Central memory CD8-positive, alpha-beta T cell (primary cell): ENCODE measurements at places on chromosomes 6 and 20.
A peak's percentile ranks its signal among the peaks of the same experiment; 100 is the strongest.

GRCh38 chr20:5001174-5002076 lies at the start of gene SLC23A2:
Gene SLC23A2 (minus strand): TSS chr20:5001510. CDS start chr20:4932562, 68,948 bp downstream.
- H3K4me3 ChIP-seq, result peak within 1 kb of the TSS; percentile 95
- peaks cover 7% of the 10 kb centered on the region for H3K36me3 ChIP-seq

- H3K27me3 ChIP-seq, result peaks cover 69% of the 10 kb centered on the region
- no peaks in the 10 kb centered on the region for H3K36me3 ChIP-seq
- H3K27ac ChIP-seq, result no peak overlapping the region
- H3K4me3 ChIP-seq, result no peak overlapping the region
- peaks cover 4% of the 10 kb centered on the region for H3K4me1 ChIP-seq
Measured at GRCh38 chr6:1395941-1396908, 6.8 kb downstream of the FOXF2 start.

- no peaks in the 10 kb centered on the region for H3K36me3 ChIP-seq
- H3K27me3 ChIP-seq, result no peaks in the 10 kb centered on the region
- peaks cover 6% of the 10 kb centered on the region for H3K4me1 ChIP-seq
- no peak for DNase-seq
- no peak overlapping the region for H3K4me3 ChIP-seq
Measured at GRCh38 chr20:48866936-48867335, 39.1 kb upstream of the PREX1 start.

- no peaks in the 10 kb centered on the region for H3K4me1 ChIP-seq
- no peak for DNase-seq
- no peaks in the 10 kb centered on the region for H3K36me3 ChIP-seq
- no peak overlapping the region for H3K4me3 ChIP-seq
- no peak overlapping the region for H3K27ac ChIP-seq
Measured at GRCh38 chr6:140050101-140050995, 675.9 kb upstream of the CITED2 start.

GRCh38 chr6:91447081-91447480 lies 860.2 kb upstream of the MAP3K7 start:
- no peak overlapping the region for H3K4me3 ChIP-seq
- no peaks in the 10 kb centered on the region for H3K36me3 ChIP-seq
- H3K27me3 ChIP-seq, result no peaks in the 10 kb centered on the region
- H3K4me1 ChIP-seq, result no peaks in the 10 kb centered on the region

DNA sequence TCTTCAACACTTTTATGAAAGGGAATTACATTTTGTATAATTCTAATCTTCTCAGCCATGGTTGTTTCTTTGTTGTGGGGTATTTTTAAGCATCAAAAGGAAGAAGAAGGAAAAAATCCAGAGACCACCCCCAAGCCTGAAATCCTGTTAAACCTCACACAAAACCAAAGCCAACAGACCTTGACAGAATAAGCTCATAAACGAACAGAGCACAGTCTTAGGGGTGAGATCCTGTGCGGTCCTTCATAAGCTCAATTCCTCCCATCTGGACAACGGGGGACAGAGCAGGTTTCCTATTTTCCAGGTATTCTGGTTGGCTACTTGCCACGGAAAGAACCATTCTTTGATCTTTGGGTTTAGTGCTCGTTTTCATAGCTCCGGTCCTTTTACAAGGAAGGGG lies 151.3 kb upstream of the SULF2 start:
- H3K4me1 ChIP-seq, result no peaks in the 10 kb centered on the region
- no peak overlapping the region for H3K27ac ChIP-seq
- DNase-seq, result no peak

GRCh38 chr6:85802162-85802561 lies 159.5 kb upstream of the SYNCRIP start:
- no peaks in the 10 kb centered on the region for H3K36me3 ChIP-seq
- DNase-seq, result no peak
- H3K4me3 ChIP-seq, result no peak overlapping the region
- H3K27ac ChIP-seq, result no peak overlapping the region
- no peaks in the 10 kb centered on the region for H3K4me1 ChIP-seq

DNA sequence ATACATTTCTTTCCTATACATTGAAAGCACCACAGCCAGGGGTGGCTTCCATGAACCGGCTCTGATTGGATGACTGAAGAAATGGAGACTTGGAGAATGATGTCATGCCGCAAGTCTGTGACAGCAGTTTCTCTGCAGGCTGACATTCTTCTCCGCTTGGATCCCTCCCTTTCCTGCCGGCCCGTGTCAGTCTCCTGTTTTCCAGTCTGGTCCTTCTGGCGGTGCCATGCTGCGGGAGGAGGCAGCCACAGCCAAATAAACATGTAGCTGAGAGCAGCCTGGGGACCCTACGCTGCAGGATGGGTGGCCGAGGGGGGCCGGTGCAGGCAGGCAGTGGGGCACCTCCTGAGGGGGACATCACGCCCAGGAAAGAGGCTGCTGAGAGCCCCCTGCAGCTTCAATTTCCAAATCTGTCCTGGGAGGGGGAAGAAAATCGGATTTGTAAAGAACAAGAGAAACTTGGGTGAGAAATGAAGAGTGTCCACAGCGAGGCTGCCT lies 178.0 kb downstream of the TAF4 start:
- DNase-seq, result no peak
- no peaks in the 10 kb centered on the region for H3K27me3 ChIP-seq
- no peaks in the 10 kb centered on the region for H3K4me1 ChIP-seq

DNA sequence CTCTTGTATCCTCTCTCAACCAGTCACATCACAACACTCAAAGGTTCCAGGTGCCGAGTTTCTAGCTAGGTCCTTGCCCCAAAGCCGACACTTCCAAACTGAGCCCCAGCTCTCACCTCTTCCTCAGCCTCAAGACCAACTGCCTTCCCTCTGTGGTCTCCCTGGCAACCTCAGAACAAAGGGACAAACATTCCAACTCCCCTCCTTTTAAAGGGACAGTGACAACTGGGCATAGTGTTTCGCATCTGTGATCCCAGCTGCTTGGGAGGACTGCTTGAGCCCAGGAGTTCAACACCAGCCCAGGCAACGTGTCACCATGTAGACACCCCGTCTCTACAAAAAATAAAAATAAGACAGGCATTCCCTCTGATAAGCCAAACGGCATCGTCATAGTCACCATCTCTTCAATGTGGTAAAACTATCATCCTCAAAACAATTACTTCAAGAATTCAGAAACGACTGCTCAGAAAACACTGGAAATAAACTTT lies 11.3 kb downstream of the DIDO1 start:
- H3K27ac ChIP-seq, result peak overlapping the region; percentile 82
- peak overlapping the region; percentile 51 for H3K4me3 ChIP-seq
- H3K36me3 ChIP-seq, result peaks cover 43% of the 10 kb centered on the region
- H3K4me1 ChIP-seq, result peaks cover 74% of the 10 kb centered on the region

DNA sequence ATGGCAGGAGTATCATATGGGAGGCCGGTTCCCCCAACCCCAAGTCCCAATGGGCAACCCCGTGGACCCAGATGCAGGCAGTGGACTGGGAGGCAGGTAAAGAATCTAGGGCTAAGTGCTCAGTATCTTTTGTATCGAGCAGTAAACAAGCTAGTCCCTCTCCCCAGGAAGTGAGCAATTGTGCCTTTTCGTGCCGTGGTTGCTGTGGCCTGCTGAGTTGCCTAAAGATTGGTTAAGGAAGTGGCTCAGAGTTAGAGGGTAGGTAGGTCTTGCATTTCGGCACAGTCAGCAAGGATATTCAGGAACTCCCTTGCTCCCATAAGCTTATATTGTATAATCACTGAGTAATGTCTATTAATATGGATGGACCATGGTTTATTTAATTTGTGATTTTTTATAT lies 1.3 kb upstream of the DNAH8 start:
- peaks cover 36% of the 10 kb centered on the region for H3K27me3 ChIP-seq
- H3K27ac ChIP-seq, result peak overlapping the region; percentile 69
- peak; percentile 31 for DNase-seq

DNA sequence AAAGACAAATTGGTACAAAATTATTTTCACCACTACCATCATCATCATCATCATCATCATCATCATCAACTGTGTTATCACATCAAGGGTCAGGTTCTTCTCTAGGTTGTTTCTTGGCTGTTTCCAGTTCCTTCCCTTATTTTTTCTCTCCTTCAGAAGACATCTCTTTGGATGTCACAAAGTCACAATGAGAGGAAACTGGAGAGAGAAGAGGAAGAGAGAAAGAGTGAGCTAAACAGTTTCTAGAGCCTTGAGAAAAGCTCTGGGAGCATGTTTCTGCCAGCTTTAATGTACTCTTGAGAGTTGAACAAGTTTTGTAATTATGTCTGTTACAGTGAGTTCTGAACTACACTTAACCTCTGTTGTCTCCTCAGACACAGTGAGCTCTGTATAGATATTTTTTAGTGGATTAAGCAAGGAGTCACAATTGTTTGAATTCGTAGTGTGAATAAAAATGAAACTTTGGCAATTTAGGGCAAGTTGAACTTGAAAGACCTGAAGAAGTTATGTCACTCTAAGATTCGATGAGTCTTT lies 123.0 kb upstream of the AKIRIN2 start:
- no peaks in the 10 kb centered on the region for H3K36me3 ChIP-seq
- no peak overlapping the region for H3K27ac ChIP-seq
- H3K27me3 ChIP-seq, result peaks cover 2% of the 10 kb centered on the region
- no peak overlapping the region for H3K4me3 ChIP-seq
- peaks cover 18% of the 10 kb centered on the region for H3K4me1 ChIP-seq
- DNase-seq, result no peak

- no peak overlapping the region for H3K4me3 ChIP-seq
- DNase-seq, result no peak
- H3K27ac ChIP-seq, result no peak overlapping the region
- no peaks in the 10 kb centered on the region for H3K4me1 ChIP-seq
- no peaks in the 10 kb centered on the region for H3K27me3 ChIP-seq
- peaks cover 3% of the 10 kb centered on the region for H3K36me3 ChIP-seq
Measured at GRCh38 chr20:25399037-25399430, 8.4 kb upstream of the ABHD12 start.

GRCh38 chr6:24051942-24052589 lies 73.9 kb upstream of the NRSN1 start:
- DNase-seq, result no peak
- no peaks in the 10 kb centered on the region for H3K4me1 ChIP-seq
- no peak overlapping the region for H3K27ac ChIP-seq

- H3K4me1 ChIP-seq, result no peaks in the 10 kb centered on the region
- no peak overlapping the region for H3K4me3 ChIP-seq
- H3K36me3 ChIP-seq, result no peaks in the 10 kb centered on the region
- H3K27me3 ChIP-seq, result no peaks in the 10 kb centered on the region
Measured at GRCh38 chr6:84623956-84624680, 140.3 kb downstream of the TBX18 start.

DNA sequence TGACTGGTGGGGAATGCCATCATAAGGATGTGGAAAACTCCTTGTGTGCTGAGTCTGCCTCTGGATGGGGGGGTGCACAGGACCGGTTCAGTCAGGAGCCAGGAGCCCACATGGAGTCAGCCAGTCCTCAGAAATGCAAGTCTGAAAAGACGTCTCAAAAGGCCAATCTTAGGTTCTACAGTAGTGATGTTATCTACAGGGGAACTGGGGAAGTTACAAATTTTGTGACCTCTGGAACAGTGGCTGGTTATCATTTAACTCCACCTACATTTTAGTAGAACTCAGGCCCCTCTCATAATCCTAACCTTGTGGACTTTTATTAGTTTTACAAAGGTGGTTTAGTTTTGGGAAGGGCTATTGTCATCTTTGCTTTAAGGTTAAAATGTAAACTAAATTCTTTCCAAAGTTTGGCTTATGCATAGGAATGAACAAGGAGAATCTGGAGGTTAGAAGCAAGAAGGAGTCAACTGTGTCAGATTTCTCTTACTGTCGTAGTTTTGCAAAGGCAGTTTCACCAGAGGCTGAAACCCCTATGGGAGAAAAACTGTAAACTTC lies 13.7 kb upstream of the TBC1D22B start:
- no peaks in the 10 kb centered on the region for H3K36me3 ChIP-seq
- H3K4me3 ChIP-seq, result no peak overlapping the region
- no peak overlapping the region for H3K27ac ChIP-seq
- no peak for DNase-seq
- H3K27me3 ChIP-seq, result peaks cover 32% of the 10 kb centered on the region
- peaks cover 11% of the 10 kb centered on the region for H3K4me1 ChIP-seq

- H3K4me3 ChIP-seq, result no peak overlapping the region
- peak overlapping the region; percentile 44 for H3K27ac ChIP-seq
- peaks cover 8% of the 10 kb centered on the region for H3K4me1 ChIP-seq
- H3K27me3 ChIP-seq, result peaks cover 31% of the 10 kb centered on the region
Measured at GRCh38 chr6:16947375-16948015, 154.4 kb upstream of the STMND1 start.

- no peaks in the 10 kb centered on the region for H3K4me1 ChIP-seq
- no peaks in the 10 kb centered on the region for H3K27me3 ChIP-seq
- peaks cover 2% of the 10 kb centered on the region for H3K36me3 ChIP-seq
- no peak overlapping the region for H3K27ac ChIP-seq
- peak; percentile 22 for DNase-seq
Measured at GRCh38 chr6:7051780-7052442, 55.9 kb upstream of the RREB1 start.

- H3K4me3 ChIP-seq, result no peak overlapping the region
- peaks cover 2% of the 10 kb centered on the region for H3K36me3 ChIP-seq
- H3K4me1 ChIP-seq, result peaks cover 5% of the 10 kb centered on the region
- H3K27ac ChIP-seq, result no peak overlapping the region
Measured at GRCh38 chr20:36848078-36848660, 27.8 kb upstream of the TLDC2 start.

GRCh38 chr6:259901-260508 lies 32.3 kb upstream of the DUSP22 start:
- peak overlapping the region; percentile 59 for H3K27ac ChIP-seq
- no peaks in the 10 kb centered on the region for H3K36me3 ChIP-seq
- peaks cover 14% of the 10 kb centered on the region for H3K4me1 ChIP-seq
- no peak for DNase-seq

GRCh38 chr6:43391440-43392031 lies 22.1 kb upstream of the ZNF318 start:
- H3K27ac ChIP-seq, result peak overlapping the region; percentile 17
- DNase-seq, result peak; percentile 49
- peak overlapping the region; percentile 59 for H3K4me3 ChIP-seq
- H3K27me3 ChIP-seq, result no peaks in the 10 kb centered on the region
- peaks cover 4% of the 10 kb centered on the region for H3K36me3 ChIP-seq
- H3K4me1 ChIP-seq, result peaks cover 40% of the 10 kb centered on the region

- peaks cover 12% of the 10 kb centered on the region for H3K4me1 ChIP-seq
- no peaks in the 10 kb centered on the region for H3K36me3 ChIP-seq
- H3K27me3 ChIP-seq, result no peaks in the 10 kb centered on the region
- no peak overlapping the region for H3K4me3 ChIP-seq
Measured at GRCh38 chr6:109239160-109239559, 143.1 kb downstream of the CD164 start.

DNA sequence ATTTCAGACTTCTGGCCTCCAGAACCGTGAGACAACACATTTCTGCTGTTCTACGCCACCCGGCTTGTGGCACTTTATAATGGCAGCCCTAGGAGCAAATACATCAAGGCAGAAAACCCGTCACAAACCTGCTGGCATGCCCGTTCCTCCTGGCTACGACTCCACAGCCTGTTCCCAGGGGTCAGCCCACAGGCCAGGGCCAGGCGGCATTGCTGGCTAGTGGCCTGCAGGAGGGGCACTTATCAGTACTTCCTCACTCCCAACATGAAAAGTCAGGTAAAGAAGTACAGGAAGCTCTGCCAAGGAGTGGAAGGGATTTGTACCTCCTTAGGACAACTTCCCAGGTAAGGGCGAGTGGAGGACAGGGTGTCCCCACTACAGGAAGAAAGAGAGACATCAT lies 223.1 kb upstream of the AGPAT4 start:
- peaks cover 9% of the 10 kb centered on the region for H3K27me3 ChIP-seq
- no peaks in the 10 kb centered on the region for H3K4me1 ChIP-seq
- DNase-seq, result no peak
